CD4-positive, alpha-beta T cell (primary cell): ENCODE measurements at places on chromosomes 7 and 10. TPM values are rescaled to one million over a fixed set of nuclear protein-coding genes. Genes with fewer than 3 reads are reported as not detected.

DNA sequence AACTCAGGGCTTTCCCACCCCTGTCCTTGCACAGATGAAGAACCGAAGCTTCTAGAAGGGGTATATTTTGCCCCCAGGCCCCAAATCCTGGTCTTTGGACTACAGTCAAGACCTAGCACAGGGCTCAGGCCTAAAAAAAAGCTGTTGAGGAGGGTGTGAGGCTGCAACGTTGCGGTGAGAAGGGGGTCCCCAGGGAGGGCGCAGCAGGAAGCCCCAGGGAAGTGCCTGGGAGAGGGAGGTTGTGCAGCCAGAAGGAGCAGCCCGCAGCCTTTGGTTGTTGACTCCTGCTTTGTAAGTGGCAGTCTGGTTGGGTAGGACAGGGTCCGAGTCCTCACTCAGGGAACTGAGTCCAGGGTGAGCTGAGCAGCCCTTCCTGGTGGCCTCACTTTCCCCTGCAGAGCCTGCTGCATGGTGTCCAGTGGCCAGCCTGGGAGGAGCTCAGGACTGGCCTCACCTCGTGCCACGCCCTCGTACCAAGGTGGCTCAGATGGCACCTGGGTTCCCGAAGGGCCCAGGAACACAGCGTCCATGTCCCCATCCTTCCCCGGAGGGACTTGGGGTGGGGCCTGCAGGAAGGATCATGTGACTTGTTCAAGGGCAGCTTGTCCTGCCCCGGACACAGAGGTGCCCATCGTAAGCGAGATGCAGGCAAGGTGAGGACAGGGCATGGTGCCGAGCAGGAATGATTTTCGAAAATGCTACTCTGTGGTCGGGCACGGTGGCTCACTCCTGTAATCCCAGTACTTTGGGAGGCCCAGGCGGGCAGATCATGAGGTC lies 166.4 kb upstream of the TNRC18 start:
- H3K36me3 ChIP-seq, result no peaks in the 10 kb centered on the region
- H3K27me3 ChIP-seq, result peaks cover 12% of the 10 kb centered on the region
- H3K27ac ChIP-seq, result no peak overlapping the region
- peaks cover 33% of the 10 kb centered on the region for H3K4me1 ChIP-seq
- H3K4me3 ChIP-seq, result no peak overlapping the region

GPR37 gene
- not detected for total RNA-seq

DNA sequence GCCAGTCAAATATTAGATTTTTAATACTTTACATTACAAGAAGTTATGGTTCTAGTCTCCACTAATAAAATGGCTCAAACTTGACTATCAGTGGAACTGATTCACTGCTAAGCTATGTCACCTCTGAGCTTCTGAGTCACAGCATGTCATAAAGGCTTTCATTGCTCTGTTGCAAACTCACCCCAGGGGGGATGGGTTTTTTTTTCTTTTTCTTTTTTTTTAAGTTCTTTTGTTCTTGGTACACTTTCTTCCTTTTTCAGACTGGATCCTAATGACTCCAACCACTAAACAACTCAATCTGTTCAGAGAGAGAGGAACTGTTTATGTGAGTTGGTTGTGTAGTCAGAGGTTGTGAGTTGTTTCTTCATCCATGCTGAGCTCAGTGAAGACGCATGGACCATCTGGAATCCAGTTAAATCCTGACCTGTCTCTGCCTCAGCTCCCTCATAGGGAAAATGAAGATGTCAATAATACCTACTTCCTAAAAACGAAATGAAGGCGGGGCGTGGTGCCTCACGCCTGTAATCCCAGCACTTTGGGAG lies 11.0 kb downstream of the MYOF start:
- H3K4me1 ChIP-seq, result no peaks in the 10 kb centered on the region
- H3K27me3 ChIP-seq, result no peaks in the 10 kb centered on the region
- DNase-seq, result no peak
- H3K27ac ChIP-seq, result no peak overlapping the region

LIPJ gene
- total RNA-seq, result not detected

DNA sequence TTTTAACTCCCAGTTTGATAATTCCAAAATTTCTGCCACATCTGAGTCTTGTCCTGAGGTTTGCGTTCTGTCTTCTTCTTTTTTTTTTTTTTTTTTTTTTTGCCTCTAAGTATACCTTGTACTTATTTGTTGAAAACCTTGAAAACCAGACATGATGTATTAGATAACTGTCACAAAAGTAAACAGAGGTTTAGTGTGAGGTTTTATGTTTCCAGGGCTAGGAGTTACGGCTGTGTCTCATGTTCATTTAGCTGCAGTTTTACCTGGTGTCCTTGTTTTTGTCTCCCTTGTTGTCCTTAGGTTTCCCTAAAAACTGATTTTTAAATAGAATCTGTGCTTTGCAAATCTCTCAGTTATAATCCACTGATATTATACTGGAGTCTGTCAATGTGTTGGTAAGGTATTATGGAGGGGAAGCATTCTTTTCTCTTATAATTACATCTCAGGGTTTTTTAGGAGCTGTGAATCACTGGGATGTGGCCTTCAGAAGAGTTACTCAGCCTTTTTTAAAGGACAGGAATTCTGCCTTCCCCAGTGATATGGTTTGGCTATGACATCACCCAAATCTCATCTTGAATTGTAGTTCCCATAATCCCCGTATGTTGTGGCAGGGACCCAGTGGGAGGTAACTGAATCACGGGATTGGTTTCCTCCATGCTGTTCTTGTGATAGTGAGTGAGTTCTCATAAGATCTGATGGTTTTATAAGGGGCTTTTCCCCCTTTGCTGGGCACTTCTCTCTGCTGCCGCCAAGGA lies 95.0 kb downstream of the CDCA7L start:
- no peak for DNase-seq
- H3K4me3 ChIP-seq, result no peak overlapping the region
- no peak overlapping the region for H3K27ac ChIP-seq
- H3K4me1 ChIP-seq, result peaks cover 11% of the 10 kb centered on the region
- no peaks in the 10 kb centered on the region for H3K36me3 ChIP-seq

DNA sequence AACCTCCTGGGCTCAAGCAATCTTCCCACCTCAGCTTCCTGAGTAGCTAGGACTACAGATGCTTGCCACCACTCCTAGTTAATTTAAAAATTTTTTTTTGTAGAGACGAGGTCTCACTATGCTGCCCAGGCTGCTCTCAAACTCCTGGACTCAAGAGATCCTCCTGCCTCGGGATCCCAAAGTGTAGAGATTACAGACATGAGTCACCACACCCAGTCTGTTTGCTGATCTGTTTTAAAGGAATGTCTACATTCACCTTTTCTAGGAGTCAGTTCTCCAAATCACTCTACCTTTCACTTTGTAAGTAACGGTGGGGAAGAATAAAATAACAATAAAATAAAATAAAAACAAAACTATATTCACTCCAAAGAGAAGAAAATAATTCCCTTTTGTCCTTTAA lies 86.6 kb upstream of the AGBL3 start:
- H3K27ac ChIP-seq, result no peak overlapping the region
- H3K36me3 ChIP-seq, result no peaks in the 10 kb centered on the region
- no peaks in the 10 kb centered on the region for H3K27me3 ChIP-seq
- no peak for DNase-seq

DNA sequence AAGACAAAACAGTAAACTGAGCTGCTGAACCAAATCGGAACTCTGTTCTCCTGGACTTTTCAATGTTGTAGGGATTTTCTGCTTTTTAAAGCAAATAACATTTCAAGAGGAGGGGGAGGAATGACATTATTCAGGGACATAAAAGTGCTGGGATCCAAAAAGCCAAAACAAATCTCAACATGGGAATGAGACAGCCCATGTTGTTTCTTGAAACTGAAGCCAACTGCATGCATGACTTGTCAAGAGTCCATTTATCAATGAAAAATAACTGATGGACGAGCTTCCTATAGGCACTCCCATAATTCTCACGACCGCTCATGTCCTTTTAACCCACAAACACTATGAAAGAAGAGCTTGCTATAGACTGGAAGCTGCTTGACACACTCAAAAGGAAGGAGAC lies 27.8 kb downstream of the FAM53B start:
- H3K27me3 ChIP-seq, result no peaks in the 10 kb centered on the region
- no peak overlapping the region for H3K4me3 ChIP-seq
- H3K27ac ChIP-seq, result peak overlapping the region; percentile 42
- DNase-seq, result no peak

- H3K4me1 ChIP-seq, result no peaks in the 10 kb centered on the region
- no peaks in the 10 kb centered on the region for H3K27me3 ChIP-seq
- no peak overlapping the region for H3K27ac ChIP-seq
- no peak for DNase-seq
- no peaks in the 10 kb centered on the region for H3K36me3 ChIP-seq
Observed at GRCh38 chr10:66832781-66833422, 92.9 kb upstream of the LRRTM3 start.

DNA sequence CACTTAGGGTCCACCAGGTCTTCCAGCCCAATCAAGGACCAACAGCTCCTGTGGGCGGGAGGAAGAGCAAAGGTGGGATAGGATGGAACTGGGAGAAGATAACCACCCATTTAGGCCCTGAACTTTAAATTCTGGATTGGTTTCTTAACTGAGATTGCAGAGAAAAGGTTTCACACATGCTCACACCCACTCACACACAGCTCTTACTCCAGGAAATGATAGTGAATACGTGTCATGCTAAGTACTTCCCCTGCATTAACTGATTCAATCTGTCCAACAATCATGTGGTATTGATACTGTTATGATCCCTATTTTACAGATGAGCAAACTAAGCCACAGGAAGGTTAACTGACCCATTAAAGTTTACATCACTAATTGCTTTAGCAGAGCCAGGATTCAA lies 4.6 kb upstream of the CYP3A4 start:
- no peaks in the 10 kb centered on the region for H3K36me3 ChIP-seq
- no peaks in the 10 kb centered on the region for H3K4me1 ChIP-seq
- no peak overlapping the region for H3K27ac ChIP-seq
- H3K4me3 ChIP-seq, result no peak overlapping the region

LIPN gene
- total RNA-seq, result not detected

- H3K4me1 ChIP-seq, result peaks cover 4% of the 10 kb centered on the region
- no peak for DNase-seq
- H3K27me3 ChIP-seq, result no peaks in the 10 kb centered on the region
- H3K4me3 ChIP-seq, result no peak overlapping the region
- H3K27ac ChIP-seq, result no peak overlapping the region
- H3K36me3 ChIP-seq, result peaks cover 60% of the 10 kb centered on the region
Observed at GRCh38 chr10:15123749-15124184, 26.6 kb downstream of the RPP38 start.

GRCh38 chr10:118373786-118374185 lies 31.7 kb upstream of the FAM204A start:
- no peak for DNase-seq
- no peaks in the 10 kb centered on the region for H3K4me1 ChIP-seq
- no peaks in the 10 kb centered on the region for H3K36me3 ChIP-seq

GRCh38 chr7:43570688-43571365 lies 12.1 kb upstream of the STK17A start:
- DNase-seq, result no peak
- no peaks in the 10 kb centered on the region for H3K27me3 ChIP-seq
- no peaks in the 10 kb centered on the region for H3K36me3 ChIP-seq
- no peak overlapping the region for H3K4me3 ChIP-seq
- no peak overlapping the region for H3K27ac ChIP-seq
- H3K4me1 ChIP-seq, result no peaks in the 10 kb centered on the region

DNA sequence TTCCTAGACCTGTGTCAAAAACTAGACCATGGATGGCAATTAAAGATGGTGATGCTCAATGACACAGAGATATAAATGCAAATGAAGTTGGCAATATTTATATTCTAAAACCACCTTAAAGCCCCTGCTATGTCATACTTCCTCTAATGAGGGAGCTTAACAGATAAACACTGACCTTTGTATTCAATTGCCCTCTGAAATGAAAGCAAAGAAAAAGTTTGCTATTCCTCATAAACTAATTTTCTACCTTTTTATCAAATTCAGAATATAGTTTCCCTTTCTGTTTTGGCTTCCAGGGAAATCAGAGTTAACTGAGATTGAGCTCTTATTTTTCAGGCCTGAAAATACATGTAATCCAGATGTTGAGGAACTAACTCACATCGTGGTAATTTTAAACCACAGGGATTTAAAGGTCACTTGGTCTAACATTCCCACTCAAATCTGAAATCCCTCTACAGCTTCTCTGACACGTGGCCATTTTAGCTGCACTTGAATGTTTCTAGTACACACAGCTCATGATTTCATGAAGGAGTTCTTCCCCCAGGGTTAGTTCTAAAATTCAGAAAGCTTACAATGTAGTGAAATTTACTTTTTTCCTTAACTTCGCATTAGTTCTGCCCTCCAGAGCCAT lies 37.9 kb upstream of the ABCB5 start:
- H3K27me3 ChIP-seq, result no peaks in the 10 kb centered on the region
- no peak overlapping the region for H3K27ac ChIP-seq
- no peaks in the 10 kb centered on the region for H3K4me1 ChIP-seq
- DNase-seq, result no peak
- no peak overlapping the region for H3K4me3 ChIP-seq
